ENCODE measurements at places on chromosomes 11 and 22.

DNA sequence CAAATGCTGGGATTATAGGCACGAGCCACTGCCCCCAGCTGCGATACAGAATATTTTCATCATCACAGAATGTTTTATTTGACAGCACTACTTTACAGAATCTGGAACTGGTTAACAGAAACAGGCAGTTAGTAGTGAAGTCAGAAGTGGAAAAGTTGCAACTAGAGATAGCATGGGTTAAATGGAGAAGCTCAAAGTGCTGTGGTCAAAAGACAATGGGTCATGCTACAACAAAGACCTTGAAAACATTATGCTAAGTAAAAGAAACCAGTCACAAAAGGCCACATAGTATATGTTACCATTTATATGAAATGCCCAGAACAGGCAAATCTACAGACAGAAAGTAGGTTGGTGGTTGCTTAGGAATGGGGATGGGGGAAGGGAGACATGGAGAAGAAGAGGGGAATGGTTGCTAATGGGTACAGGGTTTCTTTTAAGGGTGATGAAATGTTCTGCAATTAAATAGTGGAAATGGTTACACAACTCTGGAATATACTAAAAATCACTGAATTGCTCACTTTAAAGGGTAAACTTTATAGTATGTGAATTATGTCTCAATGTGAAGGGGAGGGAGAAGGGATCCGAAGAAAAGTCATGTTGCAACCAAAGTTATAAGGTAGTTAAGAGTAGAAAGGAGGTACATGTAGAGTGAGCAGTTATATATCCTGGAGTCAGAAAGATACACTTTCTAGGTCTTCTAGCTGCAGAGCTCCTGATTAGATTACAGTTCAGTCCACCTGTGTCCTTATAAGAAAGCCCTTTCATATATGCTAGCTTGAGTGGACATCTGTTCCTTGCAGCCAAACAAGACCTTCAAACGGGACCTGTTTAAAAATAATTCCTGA, 46.3 kb upstream of the RAPSN start:
- no peak for DNase-seq

DNA sequence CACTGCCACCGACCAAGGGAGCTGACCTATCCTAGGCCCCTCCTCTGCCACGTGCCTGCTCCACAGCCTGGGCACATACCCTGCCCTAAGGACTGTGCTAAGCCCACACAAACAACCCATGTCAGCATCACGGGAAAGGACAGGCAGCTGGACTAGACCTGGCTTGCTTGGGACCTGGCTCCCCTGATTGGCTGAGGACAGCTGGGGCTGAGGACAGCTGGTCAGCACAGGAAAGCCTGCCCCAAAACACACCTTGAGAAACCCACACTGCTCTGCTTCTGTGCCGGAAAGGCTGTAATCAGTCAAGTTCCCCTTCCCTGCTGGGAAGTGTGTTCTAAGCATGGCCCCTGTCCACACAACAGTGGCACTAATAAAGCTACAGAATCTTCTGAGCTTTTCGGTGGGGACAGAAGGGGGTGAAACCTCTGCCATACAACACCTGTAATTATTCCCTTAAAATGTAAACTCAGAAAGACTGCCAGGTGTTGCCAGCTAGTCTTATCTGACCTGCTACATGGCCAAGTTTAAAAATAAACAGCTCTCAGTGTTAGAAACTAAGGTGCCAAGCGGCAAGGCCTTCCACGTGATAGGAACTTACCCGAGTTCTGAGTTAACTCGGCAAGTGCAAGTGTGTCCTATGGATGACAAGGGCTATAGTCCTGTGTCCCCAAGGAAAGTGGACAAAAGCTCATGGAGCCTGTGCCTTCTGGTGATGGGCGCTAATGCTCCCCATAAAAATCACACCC, 35.7 kb upstream of the ARFGAP3 start:
- no peak for DNase-seq

- DNase-seq, result peak; percentile 24
These were observed 85.5 kb downstream of the ENTHD1 start for GRCh38 chr22:39808081-39808480.

- no peak for DNase-seq
These were observed 331.8 kb downstream of the FAT3 start for GRCh38 chr11:92556431-92556830.

- DNase-seq, result no peak
These were observed 180.5 kb downstream of the IGLL1 start for GRCh38 chr22:23399367-23400285.

DNA sequence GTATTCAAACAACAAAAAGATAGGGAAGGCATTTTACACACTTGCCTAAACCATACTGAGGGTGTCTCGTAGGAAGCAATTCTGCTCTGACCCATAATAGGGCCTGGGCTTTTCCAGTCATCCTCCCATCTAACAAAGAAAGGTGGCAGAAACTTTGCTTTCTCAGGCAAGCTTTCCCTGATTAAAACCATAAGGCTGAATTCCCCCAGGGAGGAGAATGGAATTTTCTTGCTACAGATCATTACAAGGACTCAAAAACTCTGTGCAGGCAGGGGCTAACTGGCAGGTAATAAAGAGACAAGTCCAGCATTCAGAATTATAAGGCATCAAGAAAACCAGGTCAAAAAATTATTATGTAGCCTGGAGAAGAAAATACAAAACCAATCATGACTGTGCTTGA, 90.4 kb downstream of the RBFOX2 start:
- no peak for DNase-seq

- no peak for DNase-seq
These were observed 6.2 kb upstream of the PLXNB2 start for GRCh38 chr22:50313600-50313999.

GRCh38 chr11:134181707-134182106, 42.1 kb downstream of the NCAPD3 start:
- DNase-seq, result no peak

DNA sequence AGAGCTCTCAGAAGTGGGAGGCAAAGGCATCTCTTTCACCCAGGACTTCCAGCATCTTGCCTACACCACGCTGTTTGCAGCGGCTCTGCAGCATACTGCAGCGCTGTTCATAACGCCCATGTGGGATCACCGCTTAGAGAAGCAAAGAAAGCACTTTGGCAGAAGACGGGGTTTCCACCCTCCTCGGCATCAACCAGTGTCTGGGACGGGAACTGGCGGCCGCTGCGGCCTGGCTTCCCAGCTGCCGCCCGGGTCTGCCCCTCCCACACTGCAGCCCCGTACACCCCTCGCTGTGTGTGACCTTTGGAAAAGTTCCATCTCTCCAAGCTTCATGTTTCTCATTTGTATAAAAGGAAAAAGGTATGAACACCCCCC, 545 bp upstream of the TIRAP start:
- DNase-seq, result peak; percentile 40

DNA sequence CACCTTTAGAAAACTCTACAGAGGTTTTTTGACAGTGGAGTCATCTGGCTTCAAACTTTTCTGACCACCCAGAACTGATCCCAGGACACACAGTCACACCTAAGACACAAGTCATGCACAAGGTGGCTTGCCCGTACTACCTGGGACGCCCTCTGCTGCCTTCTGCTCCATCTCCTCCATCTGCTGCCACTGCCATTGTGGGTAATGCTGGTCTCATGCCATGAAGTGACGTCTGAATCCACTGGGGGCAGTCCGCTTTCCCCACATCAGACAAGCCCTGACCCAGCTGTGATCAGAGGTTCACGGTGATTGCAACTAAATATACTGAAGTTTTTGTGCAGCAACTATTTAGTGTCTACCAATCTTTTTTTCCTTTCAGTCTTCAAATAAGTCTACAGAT, 5.4 kb upstream of the NDUFS8 start:
- no peak for DNase-seq

GRCh38 chr11:76706667-76707066, 36.1 kb upstream of the LRRC32 start:
- no peak for DNase-seq

DNA sequence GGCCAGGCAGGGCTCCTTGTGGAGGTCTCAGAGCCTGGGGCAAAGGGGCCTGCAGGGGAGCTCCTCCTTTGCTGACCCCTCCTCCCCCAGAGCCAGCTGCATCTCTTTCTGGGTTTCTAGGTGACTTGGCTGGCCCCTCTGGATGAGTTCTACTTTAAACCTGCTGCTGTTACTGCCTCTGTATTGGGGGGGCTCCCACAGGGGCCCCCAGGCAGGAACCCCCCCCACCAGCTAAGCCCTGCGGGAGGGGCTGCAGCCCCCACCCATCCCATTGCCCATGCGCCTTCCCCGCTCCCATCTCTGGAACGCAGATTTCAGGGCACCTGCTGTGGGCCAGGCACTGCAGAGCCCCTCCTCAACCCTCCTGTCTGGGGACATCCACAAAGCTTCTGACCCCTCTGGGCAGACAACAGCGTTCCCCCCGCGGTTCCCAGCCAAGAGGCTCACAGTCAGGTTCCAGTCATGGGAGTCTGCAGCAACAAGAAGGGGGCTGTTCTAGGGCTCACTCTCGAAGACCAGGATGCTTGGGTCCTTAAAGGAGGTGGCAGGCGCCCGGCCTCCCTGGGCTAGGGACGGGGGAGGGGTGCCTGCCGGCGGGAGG, 815 bp upstream of the PLCB3 start:
- DNase-seq, result no peak

DNA sequence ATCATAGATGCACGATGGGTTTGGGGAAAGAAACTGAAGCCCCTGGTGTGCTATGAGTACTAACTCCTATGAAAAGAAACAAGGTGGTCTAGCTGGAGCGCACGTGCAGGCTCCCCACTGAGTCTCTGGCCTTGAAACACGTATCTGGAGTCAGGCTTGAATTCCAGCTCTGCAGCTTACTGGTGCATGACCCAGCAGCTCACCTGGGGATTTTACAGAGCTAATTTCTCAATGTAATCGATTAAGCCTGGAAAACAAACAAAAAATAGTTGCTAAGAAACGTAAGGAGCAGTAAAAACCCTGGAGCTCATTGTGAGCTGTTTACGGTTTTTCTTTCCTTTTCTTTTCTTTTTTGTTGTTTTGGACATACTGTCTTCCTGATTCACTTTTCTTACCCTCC, 12.3 kb downstream of the KCNJ1 start:
- no peak for DNase-seq

GRCh38 chr11:111910676-111911562, 651 bp downstream of the CRYAB start:
- DNase-seq, result no peak

DNA sequence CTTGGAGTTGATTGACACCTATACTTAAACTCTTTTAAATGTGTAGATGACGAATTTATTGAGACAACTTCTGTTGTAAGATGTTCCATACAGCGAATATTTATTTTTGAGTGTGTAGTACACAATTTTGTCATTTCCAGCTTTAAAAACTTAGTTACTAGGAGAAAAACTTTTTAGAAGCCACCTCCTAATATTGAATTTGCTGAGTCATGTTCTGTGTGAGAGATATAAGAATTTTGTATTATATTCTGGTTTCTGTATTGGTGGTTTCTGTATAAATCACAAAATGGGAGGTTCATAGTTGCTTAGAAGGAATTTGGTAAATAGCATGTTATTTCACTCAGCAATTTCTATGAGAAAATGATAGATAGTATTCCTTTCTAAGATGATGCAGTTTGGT, 171.3 kb downstream of the WNT11 start:
- DNase-seq, result no peak

GRCh38 chr11:120959189-120959588, 64.7 kb upstream of the TBCEL start:
- DNase-seq, result no peak

DNA sequence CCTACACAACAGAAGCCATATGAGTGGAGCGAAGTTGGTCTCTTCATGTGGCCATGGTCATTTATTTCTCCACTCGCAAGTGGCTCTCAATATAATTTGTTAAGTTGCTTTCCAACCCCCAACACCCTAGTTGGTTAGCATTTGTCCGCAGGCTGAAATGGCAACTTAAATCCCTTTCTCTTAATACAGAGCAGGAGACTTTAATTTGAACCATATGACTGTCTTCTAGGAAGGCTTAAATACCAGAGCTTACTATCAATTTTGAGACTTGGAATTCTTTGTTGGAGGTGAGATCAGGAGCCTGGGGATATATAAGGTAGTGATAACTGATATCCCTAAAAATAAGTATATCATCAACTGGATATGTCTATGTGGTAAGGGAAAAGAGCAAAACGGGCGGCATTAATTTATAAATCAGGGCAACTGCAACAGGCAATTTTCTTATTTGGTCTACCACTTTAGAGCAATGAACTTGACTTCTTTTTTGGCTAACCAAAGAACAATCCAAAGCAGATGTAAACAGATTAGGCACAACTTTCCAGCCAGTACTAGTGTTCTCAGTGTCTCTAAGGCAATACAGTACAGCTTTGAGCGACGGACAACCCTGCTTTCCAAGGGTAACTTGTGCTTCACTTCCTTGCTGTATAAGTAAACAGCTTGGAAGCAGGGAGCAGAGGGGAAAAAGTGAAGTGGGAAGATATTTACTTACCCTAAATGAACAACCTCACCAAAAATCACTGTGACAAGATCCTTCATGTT, 74.7 kb upstream of the APOA1 start:
- DNase-seq, result no peak

- DNase-seq, result no peak
These were observed 19.0 kb downstream of the EIF1AD start for GRCh38 chr11:65982824-65983588.

DNA sequence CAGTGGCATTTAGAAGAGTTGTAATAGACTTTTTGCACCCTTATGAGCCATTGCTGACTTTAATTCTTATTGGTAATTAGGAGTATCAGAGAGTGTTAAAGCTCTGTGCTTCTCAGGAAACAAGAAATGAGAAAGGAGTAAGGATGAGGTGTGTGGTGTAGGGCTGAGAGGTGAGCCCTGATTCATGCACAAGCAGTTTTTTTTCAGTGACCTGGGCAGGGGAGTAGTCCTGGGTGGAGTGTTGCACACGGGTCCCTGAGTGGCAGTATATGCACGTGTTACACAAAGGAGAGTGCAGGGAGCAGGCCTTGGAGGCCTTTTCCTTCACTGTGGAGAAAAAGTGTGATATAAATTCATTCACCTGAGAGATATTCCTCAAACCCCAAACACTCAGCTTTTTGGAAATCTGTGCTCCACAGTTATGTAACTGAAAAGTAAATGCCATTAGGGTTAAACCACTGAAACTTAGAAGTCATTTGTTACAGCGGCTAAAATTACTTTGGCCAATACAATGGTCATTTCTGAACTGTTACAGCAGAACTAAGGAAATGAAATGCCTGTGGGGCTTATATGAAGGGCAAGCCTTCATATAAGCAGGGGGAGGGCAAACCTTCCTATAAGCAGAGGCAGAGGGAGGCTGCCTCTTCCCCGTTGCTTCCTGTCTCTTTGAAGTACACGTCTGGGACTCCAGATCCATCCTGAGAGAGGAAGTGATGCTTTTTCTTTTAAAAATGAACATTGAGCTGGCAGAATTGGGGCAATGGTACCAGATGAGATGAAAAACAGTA, 62.6 kb upstream of the OLFML1 start:
- no peak for DNase-seq

DNA sequence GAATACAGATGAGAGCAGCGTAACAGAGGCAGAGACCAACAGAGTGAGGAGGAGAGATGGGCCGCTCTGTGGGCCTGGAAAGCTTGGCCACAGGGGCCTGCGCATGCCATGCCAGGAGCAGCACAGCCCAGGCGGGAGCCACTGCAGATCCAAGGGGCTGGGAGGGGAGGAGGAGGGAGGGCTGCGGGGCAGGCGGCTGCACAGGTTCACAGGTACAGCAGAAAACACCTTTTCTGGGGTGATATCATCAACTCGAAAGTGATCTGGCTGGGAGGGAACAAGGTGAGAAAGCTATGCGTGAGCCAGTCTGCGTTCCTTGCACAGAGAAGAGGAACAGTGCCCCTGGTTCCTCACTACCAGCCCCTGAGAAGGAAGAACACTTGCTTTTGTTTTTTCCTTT, 14.8 kb downstream of the VPS37C start:
- no peak for DNase-seq

Measured in activated naive CD4-positive, alpha-beta T cell treated with Interleukin-2 at 50 U/mL for 16 hours (primary cell).